ENCODE measurements at places on chromosomes 1 and 21.

DNA sequence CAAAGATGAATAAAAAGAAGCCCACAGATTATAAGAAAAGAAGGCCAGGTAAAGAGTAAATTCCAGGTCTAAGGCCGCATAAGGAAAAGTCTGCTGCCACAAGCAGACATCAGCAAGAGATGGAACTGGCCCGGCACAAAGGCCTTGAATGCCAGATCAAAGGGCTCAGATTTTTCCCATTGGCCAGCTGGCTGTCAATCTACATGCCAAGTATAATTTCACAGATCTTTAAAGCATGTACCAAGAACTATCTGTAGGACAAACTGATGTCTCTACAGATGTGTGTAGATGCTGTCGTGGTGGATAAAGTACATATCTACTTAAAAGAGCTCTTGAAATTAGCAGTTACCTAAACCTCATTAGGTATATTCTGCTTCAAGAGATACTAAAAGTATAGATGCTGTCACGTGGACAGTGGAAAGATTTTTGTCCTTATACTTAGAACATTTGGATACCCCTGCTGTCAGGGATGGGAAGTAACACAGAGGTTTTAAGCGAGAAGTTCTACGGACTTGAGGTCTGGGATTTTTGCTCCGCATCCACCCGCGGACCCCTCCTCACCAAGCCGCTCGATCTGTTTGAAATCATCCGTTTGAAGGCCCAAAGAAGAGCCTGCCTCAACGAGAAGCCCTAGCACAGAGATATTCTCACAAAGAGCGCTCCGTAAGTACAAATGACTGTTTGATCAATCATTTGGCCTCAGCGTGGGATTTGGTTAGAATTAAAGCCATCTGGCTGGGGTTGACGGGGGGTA lies 10.1 kb downstream of the GLIS1 start:
- DNase-seq, result no peak

- no peak for DNase-seq
Measured at GRCh38 chr1:28871631-28872401, 42.6 kb upstream of the EPB41 start.

- DNase-seq, result no peak
Measured at GRCh38 chr1:183569141-183569540, 21.1 kb downstream of the NCF2 start.

GRCh38 chr1:20950679-20951078 lies 163.6 kb upstream of the HP1BP3 start:
- no peak for DNase-seq

- no peak for DNase-seq
Measured at GRCh38 chr21:14716761-14717396, 170.8 kb upstream of the SAMSN1 start.

DNA sequence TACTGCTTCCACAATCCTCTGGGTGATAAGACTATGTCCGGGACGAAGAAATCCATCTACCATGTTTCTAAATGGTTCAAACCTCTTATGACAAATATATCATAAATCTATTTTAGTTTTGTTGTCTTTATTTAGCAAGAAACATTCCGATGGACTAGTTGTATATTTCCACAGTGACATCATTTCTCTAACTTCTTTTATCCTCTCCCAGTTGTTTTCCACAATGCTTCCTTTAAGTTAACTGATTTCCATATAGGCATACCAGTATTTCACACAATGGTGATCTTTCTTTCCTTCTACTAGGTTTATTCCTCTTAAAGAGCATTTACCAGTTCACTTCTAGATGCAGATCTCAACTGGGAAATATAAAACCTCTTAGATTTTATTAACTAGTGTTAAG lies 44.8 kb downstream of the USP1 start:
- DNase-seq, result no peak

GRCh38 chr1:102498929-102499328 lies 502.2 kb upstream of the OLFM3 start:
- DNase-seq, result no peak

- no peak for DNase-seq
Measured at GRCh38 chr21:16078382-16078781, 348.6 kb downstream of the USP25 start.
